ENCODE measurements at places on chromosomes 3 and 15.

DNA sequence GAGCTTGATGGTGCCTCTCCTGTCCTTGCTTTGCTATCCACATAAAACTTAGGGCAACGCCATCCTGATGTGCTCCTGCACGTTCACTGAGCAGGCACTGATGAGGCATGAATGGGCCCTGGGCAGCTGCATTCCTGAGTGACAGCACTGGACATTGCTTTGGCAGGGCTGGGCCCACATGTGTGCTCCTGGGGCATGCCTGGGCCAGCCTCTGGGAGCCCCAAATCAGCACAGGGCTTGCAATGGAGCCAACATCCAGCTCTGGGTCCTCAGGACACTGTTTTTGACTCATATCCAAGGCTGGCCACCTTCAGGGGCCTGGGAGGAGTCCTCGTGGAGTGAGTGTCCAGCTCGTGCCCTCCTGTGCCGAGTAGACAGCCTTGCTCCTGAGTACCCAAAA lies 5.9 kb upstream of the TKT start:
- no peak for DNase-seq

GRCh38 chr15:99673111-99673510 lies 60.1 kb downstream of the LYSMD4 start:
- DNase-seq = no peak

DNA sequence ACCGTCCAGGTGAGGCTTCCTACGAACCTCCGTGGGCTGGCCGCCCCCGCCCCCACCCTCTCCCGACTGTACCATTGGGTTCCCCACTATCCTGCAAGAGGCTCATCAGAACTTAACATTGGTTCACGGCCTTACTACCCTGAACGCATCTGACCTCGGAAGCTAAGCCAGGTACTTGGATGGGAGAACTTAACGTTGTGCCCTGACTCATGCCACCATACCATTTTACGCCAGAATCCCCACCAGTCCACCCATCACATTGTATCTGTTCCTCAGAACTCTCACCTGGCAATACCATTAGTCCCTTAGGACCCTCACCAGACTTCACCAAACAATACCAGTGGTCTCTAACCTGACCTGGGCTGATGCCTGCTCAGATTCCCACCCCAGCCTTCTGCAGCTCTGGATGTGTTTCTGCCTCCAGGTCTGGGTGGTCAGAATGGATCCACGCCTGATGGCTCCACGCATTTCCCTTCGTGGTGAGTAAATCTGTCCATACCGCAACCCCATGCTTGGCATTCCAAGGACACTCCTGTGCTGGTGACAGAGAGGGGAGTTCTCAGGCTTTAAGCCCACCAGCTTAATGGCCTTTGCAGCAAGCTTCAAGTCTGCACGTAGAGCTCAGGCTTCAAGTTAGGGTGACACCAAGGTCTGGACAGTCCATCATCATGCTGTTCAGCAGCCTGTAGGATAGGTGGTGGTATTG lies 562 bp downstream of the TCTA start:
- DNase-seq = no peak

- DNase-seq = no peak
Measured at GRCh38 chr3:132735589-132735988, 13.4 kb upstream of the NPHP3 start.

- no peak for DNase-seq
Measured at GRCh38 chr3:141444586-141445285, 42.1 kb upstream of the RASA2 start.

DNA sequence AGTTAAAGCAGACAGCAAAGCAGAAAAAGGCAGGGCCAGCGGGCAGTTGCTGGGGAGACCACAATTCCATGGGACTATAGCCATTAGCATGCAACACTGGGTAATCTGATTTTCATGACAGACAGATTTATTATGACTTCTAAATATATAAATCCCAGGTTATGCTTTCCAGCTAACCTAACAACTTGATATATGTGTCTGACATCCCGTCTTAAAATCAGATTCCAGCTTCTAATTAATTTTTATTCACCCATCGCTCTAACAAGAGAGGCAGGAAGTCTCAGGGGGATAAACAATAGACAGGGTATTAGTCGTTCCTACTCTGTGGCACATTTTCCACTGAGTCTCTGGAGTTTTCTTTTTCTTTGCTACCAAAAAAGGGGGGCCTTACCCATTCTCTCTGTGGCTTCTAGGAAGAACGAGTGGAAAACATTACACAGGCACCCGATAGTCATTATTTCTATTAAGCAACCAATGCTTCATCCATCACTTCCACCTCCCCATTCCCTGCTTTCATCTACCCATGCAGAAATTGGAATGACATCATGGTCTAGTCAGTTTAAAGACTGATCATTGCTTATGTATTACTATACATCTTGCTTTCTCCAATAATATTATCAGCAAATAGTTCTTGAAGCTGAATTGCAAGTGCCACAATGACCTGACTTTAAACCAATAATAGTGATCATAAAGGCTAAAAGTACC lies 173.1 kb downstream of the FHIT start:
- no peak for DNase-seq

DNA sequence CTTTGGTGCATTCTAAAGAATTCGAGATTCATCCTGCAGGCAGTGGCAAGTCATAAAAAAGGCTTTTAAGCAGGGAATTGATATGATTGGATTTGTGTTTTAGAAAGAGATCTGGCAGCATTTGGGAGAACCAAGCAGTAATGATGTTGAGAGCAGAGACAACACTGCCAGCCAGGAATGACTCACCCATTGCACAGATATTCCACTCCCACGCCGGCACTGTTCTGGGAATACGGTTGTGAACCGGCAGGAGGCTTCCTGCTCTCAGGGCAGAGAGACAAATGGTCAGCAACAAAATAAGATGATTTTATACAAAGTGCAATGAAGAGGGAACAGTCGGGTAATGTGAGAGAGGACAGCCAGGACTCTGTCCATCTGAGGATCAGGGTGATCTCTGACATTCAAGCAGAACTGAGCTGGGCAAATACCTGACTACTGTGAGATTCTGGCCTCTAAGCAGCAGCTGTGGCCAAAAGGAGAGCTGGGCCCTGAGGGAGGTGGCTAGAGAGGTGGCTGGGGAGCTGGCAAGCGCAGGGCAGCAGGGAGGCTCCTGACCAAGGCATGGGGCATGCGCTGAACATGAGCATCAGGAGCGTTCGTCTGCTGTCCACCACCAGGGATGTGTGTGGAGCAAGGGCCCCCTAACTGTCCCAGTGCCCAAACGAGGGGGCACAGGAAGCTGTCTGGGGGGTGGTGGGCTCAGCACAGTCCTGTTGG lies 56.1 kb upstream of the PLXNA1 start:
- peak; percentile 95 for DNase-seq

DNA sequence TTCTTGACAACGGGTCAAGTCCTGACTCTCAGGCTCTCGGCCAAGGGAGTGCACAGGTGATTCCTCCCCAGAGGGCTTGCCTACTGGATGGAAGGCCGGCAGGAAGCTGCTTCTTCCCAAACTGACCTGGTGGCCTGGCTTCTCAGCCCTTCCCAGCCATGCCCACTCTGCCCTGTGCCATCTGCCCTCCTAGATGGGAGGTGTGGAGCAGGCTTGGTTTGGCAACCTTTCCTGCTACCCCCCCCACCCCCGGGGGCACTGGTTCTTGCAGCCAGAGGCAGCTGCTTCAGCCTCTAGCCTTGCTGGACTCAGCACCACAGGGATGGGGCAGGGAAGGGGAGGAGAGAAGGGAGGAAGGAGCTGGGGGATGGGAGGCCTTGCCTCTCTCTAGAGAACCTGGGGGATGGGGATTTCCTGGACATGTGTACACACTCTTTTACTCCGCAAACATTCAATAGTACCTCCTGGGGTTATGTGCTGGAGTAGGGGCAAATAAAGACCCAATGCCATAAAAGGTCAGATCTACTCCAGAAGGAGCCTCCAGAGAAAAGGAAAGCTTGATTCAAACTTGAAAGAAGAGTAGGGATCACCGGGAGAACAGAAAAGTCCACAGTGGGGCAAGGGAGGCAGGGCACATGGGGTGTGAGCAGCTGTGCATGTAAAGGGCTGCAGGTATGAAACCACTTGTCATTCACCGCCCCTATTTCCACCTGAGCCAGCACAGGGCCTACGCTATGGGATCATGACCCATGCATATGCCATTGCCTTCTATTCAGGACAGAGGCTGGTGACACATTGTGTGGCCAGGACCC lies 4.2 kb upstream of the DAPK2 start:
- DNase-seq = no peak

GRCh38 chr15:84736375-84736774 lies 12.0 kb upstream of the ZNF592 start:
- no peak for DNase-seq

- DNase-seq = peak; percentile 67
Measured at GRCh38 chr3:122754929-122755328, 38.7 kb downstream of the HSPBAP1 start.

Data from fibroblast of pulmonary artery (primary cell).